ENCODE measurements at places on chromosomes 1 and 21.

DNA sequence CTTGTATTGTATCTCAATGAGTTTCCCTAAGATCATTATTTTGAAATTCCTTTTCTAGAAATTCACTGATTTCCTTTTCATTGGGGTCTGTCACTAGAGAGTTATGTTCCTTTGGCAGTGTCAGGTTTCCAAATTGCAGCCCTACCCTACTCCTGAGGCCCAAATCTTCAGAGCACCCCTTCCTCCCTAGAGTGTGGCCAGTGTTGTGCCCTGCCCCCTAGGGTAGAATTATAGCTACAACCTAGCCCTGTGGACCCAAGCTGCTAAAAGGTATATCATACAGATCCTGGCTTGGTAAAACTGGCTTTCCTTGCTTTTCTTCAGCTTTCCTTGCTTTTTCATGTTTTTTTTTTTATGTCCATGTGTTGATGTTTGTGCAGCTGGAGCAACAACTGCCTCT is 60.7 kb downstream of the DIPK1A start:
- no peak for DNase-seq

DNA sequence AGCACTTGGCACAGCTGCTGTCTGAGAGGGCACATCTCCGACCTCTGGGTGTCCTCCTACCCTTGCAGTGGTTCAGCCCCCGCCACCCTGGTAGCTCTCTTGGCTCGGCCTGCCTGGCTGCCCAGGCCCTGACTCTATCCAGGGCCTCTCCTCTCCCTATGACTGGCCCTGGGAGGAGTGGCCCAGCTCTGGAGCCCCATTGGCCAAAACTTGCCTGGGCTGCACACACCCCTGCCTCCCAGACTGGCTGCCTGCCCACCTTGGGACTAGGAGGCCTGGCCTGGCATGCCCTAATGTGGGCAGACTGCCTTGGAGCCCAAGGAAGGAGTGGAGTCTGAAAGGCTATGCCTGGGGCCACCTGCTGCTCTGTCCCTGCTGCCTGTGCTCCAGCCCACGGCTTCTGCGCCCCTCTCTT is 33.6 kb downstream of the ACOT11 start:
- DNase-seq, result no peak

- DNase-seq, result no peak
These were observed 72.6 kb downstream of the TTC3 start for GRCh38 chr21:37145635-37146111.

DNA sequence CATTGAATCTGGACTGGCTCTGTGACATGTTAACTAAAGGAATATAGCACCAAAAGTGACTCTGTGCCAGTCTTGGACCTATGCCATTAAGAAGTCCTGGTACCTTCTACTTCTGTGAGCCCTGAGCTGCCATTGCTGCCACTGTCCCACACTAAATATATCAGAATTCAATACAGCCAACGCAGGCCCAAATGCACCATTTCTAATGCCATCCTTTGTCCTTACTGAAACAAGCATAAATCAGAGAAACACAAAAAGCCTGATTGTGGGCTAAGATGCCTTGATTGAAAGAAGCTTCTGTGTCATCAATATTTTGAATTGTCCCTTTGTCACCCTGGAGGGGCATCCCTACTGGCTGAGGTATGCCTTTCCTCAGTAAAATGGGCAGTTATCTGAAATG is 66.9 kb upstream of the NEK2 start:
- DNase-seq, result no peak

DNA sequence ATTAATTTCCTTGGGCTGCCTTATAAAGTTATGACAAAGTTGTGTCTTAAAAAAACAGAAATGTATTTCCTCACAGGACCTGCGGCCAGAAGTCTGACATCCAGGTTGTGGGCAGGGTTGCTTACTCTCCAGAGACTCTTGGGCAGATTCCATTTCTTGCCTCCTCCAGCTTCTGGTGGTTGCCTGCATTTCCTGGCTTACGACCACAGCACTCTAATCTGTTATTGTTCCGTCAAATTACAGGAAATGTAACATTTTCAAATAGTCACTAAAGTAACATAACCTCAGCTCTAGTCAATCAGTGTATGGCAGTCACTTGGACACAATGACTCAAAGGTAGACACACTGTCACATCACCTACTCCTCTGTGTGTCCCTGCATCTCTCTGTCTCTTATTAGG is 226.8 kb downstream of the DNAH14 start:
- no peak for DNase-seq

DNA sequence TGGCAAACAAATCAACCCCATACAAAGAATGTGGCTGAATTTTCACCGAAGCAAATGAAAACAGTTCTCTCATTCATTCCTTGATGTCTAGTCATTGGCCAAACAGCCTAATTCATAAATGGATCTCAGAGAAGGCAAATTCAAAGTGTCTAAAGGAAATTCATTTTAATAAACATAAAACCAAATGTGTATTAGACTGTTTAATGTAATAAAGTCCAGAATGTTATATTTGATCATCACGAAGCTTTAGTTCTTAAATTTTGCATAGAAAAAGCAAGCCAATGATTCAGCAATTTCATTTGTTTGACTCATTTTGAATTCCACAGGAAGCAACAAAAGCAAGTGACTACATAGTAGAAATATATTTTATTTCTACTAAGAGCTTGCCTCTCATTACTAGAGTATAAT is 379.2 kb upstream of the ADAMTS5 start:
- DNase-seq, result no peak

GRCh38 chr1:147824798-147825197 is 64.4 kb upstream of the GJA5 start:
- no peak for DNase-seq

Data from stimulated activated CD4-positive, alpha-beta T cell treated with anti-CD3 and anti-CD28 coated beads, TNF-alpha, amount 100 ng/mL, for 1 hour (primary cell).